Bone marrow (tissue), 2 donors: ENCODE measurements at places on chromosomes 1 and 21.

DNA sequence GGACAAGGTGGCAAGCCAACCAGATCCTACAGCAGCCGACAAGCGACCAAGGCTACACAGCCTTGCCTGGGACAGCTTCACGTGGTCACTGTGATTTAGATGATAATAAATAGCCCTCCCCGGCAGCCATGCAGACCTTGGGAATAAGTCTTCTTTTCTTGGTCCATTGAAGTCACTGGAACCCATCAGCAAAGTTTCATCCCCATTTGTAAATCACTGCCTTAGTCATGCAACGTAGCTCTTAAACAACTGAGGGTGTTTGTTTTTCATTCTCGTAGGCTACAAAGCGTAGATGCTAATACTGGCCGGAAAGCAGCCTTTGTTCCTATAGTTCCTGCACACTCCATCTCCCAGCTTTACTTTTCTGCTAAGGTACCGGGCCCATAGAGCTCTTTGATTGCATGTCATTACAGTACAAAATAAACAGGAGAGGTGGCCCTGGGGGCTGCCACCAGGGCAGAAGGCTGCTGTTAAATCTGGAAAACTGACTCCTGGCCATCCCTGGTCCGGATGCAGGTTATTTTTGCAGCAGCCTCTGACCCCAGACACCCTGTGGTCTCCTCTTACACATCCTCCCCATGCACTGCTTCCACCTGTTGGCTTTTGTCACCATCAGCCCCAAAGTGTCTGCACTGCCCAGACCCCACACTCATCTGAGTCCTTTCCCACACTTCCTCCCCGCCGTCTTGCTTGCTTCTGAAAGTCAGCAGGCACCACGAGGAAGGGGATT lies 105.5 kb downstream of the TOMM20 start:
- DNase-seq = no peak

DNA sequence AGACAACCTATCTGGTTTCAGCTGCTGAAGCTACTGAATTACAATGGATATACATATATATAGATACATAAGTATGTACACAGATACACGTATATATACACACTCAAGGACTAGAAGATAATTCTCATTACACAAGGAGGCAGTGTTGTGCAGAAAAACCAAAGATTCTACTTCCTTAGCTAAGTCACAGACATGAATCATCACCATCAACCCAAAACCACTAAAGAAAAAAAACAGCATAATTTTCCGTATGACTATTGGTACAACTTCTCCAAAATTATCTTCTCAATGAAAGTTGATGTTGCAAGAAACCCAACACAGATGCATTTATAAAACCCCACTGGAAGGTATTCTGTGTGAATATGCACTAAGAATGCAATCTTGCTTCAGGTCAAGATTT lies 36.8 kb upstream of the RPF1 start:
- peak; percentile 96 for DNase-seq

GRCh38 chr1:167246971-167247370 lies 26.3 kb downstream of the POU2F1 start:
- no peak for DNase-seq

- no peak for DNase-seq
Observed at GRCh38 chr1:8165595-8166360, 139.7 kb upstream of the ERRFI1 start.

GRCh38 chr1:20320704-20321103 lies 30.0 kb downstream of the VWA5B1 start:
- DNase-seq = no peak

DNA sequence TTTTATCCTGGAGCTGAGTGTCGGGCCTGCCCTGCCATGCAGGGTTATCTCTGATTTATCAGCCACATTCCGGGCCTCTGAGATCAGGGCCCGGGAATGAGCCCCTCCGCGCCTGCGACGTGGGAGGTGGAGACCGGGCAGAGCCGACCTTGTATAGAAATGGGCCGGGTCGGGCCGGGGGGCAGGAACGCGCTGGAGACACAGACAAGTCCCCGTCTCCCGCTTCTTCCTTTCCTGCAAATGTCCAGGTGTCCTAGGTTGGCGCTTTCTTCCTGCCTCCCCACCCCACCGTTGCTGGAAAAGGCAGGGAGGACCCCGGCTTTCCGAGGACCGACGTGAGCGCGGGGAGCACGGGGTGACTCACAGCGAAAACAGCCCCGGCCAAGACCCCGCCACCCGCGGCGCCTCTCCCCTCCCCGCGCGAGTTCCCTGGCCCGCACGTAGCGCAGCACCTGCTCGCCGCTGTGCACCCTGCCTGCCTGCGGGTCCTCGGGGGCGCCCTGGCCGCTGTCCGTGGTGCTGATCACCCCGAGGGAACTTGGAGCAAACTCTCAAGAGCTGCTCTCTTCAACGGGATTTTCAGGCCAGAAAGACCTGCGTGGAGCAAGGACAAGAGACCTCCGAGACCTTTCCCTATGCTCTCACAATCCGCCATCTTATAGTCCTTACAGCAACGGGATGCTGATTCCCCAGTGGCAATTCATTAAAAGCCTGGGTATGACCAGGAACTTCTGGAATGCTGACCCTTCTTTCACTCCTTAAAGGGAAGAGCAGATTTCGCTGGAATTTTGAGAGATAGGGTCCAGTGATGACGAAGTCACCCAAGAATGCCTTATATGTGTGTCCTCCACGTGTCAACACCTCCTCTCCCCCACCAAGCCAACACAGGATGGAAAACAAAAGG lies 475 bp upstream of the NPPB start:
- DNase-seq = peak; percentile 55

- DNase-seq = no peak
Observed at GRCh38 chr21:44090325-44090724, 16.9 kb upstream of the PWP2 start.

DNA sequence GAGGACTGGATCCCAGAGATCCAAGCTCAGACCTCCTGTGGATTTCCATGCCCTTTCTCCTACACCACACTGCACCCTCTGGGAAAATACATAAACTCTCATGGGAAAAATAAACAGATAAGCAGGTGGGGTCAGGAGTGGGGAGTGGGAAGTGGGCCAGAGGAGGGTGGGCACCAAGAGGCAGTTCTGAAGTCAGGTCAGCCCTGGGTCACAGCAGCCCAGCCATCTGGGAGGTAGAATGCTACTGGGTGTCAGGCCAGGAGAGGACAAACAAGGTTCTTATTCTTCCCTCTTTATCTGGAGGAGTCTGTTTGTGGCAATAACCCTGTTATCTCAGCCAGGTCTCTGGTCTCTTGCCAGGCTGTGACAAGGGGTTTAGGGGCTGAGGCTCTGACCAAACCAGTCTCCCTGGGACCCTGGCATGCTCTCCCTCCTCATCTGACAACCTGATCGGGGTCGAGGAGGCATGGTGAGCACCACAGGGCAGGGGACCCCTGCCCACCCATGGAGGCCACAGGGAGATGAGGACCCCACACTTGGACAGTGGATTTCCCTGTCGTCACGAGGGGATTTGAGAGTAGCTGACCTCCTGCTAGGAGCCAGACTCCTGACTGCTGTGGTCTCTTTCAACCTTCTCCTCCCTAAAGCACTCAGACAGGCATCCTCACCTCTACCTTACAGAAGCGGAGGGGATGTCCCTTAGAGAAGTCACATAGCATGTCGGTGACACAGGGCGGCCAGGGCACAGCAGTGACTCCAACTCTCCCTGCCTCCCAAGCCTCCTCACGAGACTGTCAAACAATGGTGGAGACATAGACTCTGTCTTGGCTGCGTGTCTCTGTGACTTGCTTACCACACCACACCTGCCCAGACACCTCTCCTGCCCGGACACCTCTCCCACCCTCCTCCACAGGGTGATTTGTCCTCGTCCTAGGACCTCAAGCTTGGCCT lies 51.3 kb upstream of the IFFO2 start:
- DNase-seq = no peak

GRCh38 chr1:214717351-214717750 lies 114.4 kb downstream of the CENPF start:
- DNase-seq = no peak

DNA sequence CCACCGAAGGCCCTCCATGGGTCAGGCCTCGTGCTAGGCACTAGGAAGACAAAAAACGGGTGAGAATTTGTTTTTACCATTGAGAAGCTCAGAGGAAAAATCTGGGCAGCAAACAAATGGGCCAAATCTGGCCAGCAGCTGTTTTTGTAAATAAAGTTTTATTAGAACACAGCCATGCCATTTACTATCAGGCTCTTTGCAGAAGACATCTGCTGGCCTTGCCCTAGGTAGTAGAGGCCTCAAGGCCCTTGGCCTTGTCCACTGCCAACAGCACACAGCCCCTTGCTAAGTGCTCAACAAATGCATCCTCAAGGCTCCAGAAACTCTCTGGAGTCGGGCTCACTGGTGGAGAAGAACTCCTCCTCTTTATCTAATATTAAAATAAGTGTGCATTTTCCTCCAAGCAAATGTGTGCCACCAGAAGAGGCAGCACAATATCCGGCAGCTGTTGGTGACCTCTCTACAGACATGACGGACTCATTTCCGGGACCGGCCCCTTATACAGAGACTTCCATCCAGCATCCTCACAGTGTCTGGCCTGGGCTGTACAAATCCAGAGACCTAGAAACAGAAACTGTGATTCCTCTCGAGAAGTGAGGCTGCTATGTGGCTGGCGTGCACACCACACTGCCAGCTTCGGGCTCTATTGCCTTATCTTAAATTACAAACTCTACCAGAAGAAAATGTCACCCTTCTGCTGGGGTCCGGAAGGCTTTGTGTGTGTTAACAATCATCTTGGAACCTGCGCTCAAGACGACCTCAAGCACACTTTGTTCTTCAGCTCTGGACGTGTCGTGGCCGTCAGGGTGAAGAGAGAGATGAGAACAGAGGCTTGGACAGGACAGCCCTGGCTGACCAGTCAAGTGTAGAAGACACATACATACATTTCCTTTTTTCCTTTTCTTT lies 203.9 kb downstream of the TOMM20 start:
- DNase-seq = no peak

GRCh38 chr1:73701826-73702225 lies 496.1 kb downstream of the LRRIQ3 start:
- no peak for DNase-seq

- DNase-seq = no peak
Observed at GRCh38 chr1:205382561-205382960, 25.8 kb upstream of the KLHDC8A start.

DNA sequence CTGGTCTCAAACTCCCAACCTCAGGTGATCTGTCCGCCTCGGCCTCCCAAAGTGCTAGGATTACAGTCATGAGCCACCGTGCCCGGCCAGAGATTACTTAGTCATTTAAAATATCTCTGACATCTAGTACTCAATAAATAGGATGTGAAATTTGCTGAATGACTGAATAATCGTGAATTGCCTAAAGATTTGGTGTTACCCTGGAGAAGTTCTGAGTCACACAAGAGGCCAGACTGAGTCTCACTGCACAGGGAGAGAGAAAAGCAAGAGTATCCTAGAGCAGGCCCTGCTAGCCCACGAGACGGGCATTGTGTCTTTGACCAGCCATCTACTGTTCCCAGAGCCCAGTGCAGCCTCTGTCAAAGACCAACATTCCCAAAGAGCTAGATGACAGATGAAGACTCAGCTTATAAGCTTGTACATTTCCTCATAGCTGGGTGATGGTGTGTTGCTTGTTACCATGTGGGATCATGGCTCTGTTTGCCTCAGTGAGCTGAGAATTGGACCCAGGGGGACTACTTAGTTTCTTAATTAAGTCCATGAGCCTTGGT lies 5.6 kb upstream of the EIF4G3 start:
- no peak for DNase-seq

GRCh38 chr1:48208652-48209051 lies 13.9 kb upstream of the SLC5A9 start:
- no peak for DNase-seq

DNA sequence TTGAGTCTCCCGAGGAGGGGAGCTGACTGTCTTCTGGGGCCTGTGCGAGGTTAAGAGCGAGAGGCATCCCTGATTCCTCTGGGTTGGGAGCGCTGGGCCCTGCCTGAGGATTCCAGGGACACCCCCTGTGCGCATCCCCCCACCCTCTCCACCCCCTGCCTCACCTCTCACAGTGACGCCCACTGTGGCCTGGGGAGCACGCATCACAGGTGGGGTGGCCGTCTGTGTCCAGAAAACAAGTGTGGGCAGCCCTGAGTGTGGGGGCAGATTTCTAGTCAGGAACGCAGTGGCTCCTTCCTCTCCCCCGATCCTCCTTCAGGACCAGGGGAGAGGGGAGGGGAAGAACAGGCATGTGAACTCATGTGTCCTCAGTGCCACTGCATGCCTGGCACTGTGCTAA lies 61.7 kb downstream of the LDLRAD2 start:
- no peak for DNase-seq

- DNase-seq = no peak
Observed at GRCh38 chr1:76035053-76035452, 39.5 kb upstream of the ST6GALNAC3 start.

DNA sequence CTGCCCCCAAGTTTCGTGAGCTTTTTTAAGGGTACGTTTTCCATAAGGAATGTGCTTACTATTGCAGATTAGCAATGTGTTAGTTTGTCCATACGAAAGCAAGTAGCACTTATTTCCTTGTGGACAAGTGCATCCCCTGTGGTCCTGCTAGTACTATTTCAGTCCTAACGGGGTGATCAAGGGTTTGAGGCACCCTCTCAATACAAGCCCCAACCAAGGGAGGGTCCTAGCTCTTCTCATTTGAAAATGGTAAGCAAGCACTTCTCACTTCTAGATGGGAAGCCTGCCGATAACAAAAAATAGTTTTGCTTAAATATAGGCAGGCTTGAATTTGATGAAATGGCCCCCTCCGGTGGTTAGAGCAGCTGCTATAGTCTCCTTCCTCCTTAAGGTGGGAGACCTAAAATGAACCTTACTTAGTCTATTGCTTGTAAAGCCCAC lies 64.0 kb upstream of the HMCN1 start:
- no peak for DNase-seq

DNA sequence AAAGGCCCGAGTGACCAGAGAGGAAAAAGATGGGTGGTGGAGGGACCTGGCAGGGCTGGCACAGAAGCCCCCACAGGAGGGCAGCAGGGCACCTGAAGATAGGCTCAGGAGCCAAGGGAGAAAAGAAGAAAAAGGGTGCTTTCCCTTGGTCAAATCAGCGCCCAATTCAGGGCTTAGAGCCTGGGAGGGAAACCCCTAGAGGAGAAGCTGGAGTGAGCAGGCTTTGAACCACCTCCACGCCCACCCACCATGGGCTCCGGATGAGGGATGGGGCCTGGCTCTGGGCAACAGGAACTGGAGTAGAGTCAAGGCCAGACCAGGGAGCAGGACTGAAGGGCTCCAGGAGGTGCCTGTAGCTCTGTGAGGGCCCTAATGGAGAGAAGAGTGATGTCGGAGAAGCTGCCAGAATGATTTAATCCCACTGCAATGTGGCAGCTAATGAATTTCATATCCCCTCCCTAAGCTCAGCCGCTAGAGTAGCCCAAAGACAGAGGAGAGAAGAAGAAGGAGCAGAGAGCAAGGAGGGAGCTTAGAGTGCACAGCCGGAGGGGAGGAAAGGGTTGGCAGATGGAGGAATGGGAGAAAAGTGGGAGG lies 12.0 kb upstream of the PRELP start:
- DNase-seq = no peak

DNA sequence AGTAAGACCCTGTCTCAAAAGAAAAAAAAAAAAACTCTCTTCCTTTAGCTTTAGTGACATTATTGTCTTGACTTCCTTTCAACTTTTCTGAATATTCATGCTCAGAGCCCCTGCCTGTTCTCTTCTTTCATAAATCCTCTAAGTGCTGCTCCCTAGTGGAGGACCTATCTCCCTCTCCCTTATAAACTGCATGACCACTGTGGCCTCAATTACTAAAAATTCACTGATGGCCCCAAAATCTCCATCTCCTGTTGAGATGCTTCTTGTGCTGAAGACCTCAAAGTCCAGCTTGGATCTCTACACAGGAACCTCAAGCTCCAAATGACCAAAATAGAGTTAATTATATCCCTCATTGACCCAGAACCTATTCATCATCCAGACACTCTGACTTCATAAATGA lies 7.8 kb downstream of the ITLN1 start:
- no peak for DNase-seq
